ENCODE measurements at places on chromosomes 4 and X.
A peak's percentile ranks its signal among the peaks of the same experiment; 100 is the strongest.

GRCh38 chrX:73855546-73855945 lies 292.5 kb downstream of the CHIC1 start:
- peak; percentile 49 for DNase-seq

DNA sequence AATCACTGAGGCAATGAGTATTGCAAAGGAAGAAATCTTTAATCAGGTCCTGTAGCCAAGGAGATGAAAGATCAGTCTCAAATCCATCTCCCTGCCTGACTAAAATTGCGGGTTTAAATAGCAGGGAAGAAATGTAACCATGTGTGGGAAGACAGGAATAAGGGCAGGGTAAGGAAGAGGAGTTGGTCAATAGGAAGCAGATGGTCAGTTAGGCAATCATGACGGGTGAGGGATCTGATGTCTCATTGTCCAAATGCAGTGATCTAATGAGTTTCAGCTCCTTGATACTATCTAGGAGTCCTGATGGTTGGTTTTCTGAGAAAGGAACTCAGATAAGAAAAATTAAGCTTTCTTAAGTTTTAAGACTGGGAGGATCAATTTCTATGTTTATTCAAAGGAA lies 200.8 kb downstream of the SPATA18 start:
- DNase-seq, result no peak

GRCh38 chr4:38149997-38150671 lies 189.9 kb downstream of the PTTG2 start:
- no peak for DNase-seq

DNA sequence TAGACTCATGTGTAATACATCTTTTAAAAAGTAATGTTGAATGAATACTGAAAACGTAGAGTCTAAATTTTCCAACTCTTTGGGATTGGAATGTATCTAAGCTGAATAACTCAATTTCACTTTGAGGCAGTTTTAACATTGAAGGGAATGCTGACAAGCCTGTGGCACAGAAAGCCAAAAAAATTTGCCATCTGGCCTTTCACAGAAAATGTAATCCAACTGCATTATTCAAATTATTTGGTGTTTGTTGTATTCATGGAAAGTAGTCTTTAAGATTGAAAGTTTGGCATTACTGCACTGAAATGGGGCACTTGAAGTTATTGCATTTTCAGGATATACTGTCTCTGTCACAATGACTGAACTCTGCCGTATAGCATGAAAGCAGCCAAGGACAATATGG lies 186.9 kb downstream of the FRMPD4 start:
- DNase-seq, result no peak

DNA sequence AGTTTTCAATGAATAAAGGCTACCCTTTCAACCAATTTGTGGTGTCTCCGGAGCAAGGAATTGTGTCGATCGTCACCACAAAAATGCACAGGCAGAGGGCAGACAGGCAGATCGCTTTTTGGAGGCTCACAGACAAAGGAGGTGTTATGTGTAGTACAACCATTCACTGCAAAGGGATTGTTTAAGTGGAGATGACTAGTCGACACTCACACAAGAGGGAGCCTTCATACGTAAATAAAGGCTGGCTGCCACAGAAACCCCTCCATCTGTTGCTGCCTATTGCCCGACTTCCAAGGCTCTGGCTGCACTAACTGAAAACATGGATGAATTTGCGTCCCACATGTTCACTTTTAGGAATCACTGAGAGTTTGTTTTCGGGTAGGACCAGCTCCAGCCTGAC lies 281.1 kb downstream of the NKX6-1 start:
- DNase-seq, result no peak

DNA sequence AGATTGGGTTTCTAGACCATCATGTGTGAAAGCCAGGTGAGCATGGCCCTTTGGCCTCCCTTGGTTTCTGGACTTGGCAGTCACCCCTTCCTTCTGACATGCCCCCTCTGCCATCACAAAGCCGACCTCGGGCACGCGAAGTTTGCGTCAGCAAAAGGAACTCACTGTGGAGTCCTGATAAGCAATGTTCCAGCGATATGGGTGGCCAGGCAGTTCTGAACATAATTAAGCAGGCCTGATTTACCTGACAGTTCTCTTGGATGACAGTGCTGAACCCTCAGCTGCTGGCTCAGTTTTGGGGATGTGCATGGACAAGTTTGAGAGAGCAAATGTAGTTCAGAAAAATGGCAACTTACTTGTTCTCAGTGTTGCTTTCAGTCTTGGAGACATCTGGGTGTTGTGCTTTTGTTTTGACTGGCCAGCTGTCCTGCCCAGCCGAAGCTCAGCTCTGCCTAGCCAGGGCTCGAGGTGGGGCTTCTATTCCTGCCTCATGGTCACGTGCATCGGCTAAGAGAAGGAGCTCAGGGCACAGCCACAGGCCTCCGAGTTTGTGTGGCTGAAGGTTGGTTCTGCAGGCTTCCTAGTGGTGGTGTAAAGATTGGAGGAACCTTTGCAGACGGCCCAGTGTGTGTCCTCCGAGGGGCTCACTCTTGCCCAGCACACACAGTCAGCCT lies 78.3 kb downstream of the CLDN34 start:
- no peak for DNase-seq

Data from SW480 (cell line).